Nasal cavity respiratory epithelium epithelial cell of viscerocranial mucosa (primary cell): ENCODE measurements at places on chromosomes 13 and 19. TPM values are rescaled to one million over a fixed set of nuclear protein-coding genes. Genes with fewer than 3 reads are reported as not detected.

The PRR22 gene
- 0.34 and 0.50 TPM in 2 replicates for total RNA-seq

The ATP4B gene
- total RNA-seq, result not detected in 2 replicates

The WTIP gene
- 20.2 and 35.2 TPM in 2 replicates for total RNA-seq

The LILRB4 gene
- not detected in 2 replicates for total RNA-seq

The STXBP2 gene
- 49.9 and 113 TPM in 2 replicates for total RNA-seq

The SLC7A1 gene
- total RNA-seq, result 66.0 and 102 TPM in 2 replicates

The N4BP2L1 gene
- 0.34 and 2.7 TPM in 2 replicates for total RNA-seq

The IRGC gene
- total RNA-seq, result not detected in 2 replicates

The PCDH20 gene
- under 0.01 and 0.07 TPM in 2 replicates for total RNA-seq

The SPRY2 gene
- 7.2 and 7.6 TPM in 2 replicates for total RNA-seq

The PSG3 gene
- total RNA-seq, result not detected in 2 replicates

The ZNF534 gene
- total RNA-seq, result under 0.01 and 0.07 TPM in 2 replicates

The CEBPA gene
- 9.9 and 13.2 TPM in 2 replicates for total RNA-seq

The RNASEH2A gene
- total RNA-seq, result 7.2 and 13.3 TPM in 2 replicates

The TMEM238 gene
- 2.3 and 4.4 TPM in 2 replicates for total RNA-seq

The RFPL4AL1 gene
- total RNA-seq, result not detected in 2 replicates

The ZNF229 gene
- total RNA-seq, result 15.4 and 18.9 TPM in 2 replicates

The RPL36 gene
- 351 and 752 TPM in 2 replicates for total RNA-seq

The SCEL gene
- 47.2 and 60.5 TPM in 2 replicates for total RNA-seq

The NKPD1 gene
- total RNA-seq, result 0.34 and 0.93 TPM in 2 replicates

The WASF3 gene
- total RNA-seq, result 5.1 and 8.0 TPM in 2 replicates

The MED26 gene
- 4.4 and 9.2 TPM in 2 replicates for total RNA-seq

The IGFL2 gene
- 2.4 TPM in 1 of 2 replicates, not detected in the other for total RNA-seq

The B3GNT3 gene
- total RNA-seq, result 9.1 and 12.6 TPM in 2 replicates

The GJA3 gene
- under 0.01 and 0.43 TPM in 2 replicates for total RNA-seq

The C3 gene
- 8.5 and 260 TPM in 2 replicates for total RNA-seq

The SIGLEC8 gene
- total RNA-seq, result not detected in 2 replicates

The SRRM5 gene
- 0.07 TPM in 1 of 2 replicates, not detected in the other for total RNA-seq

The ERFL gene
- under 0.01 and 0.14 TPM in 2 replicates for total RNA-seq

The IGSF23 gene
- not detected in 2 replicates for total RNA-seq

The NACC1 gene
- total RNA-seq, result 42.0 and 90.9 TPM in 2 replicates

The GNG8 gene
- total RNA-seq, result not detected in 2 replicates

The CELF5 gene
- total RNA-seq, result 0.07 TPM in 1 of 2 replicates, not detected in the other

The TUBB4A gene
- total RNA-seq, result not detected in 2 replicates

The RGL3 gene
- 0.21 TPM in 1 of 2 replicates, not detected in the other for total RNA-seq

The MEIOSIN gene
- not detected in 2 replicates for total RNA-seq

The CLC gene
- total RNA-seq, result not detected in 2 replicates

The PRR12 gene
- total RNA-seq, result 1.4 and 7.8 TPM in 2 replicates

The SLC10A2 gene
- not detected in 2 replicates for total RNA-seq

The OR4F17 gene
- not detected in 2 replicates for total RNA-seq

The EFNB2 gene
- 38.6 and 109 TPM in 2 replicates for total RNA-seq

The KLK12 gene
- 0.14 and 17.1 TPM in 2 replicates for total RNA-seq

The THSD1 gene
- 14.0 and 24.2 TPM in 2 replicates for total RNA-seq

The ZNF530 gene
- total RNA-seq, result 3.4 and 4.4 TPM in 2 replicates
